Bladder microvascular endothelial cell (primary cell): ENCODE measurements at places on chromosomes 1 and 21. TPM values are rescaled to one million over a fixed set of nuclear protein-coding genes. Genes with fewer than 3 reads are reported as not detected.

SMIM34 gene
- total RNA-seq, result not detected in 2 replicates

OTUD3 gene
- 1.8 and 8.9 TPM in 2 replicates for total RNA-seq

ETV3L gene
- total RNA-seq, result not detected in 2 replicates

C4BPA gene
- not detected in 2 replicates for total RNA-seq

SPRR3 gene
- total RNA-seq, result not detected in 2 replicates

RBP7 gene
- 0.31 and 0.81 TPM in 2 replicates for total RNA-seq

S100A2 gene
- total RNA-seq, result 1.3 and 1.5 TPM in 2 replicates

DNAJC28 gene
- total RNA-seq, result 0.97 and 1.4 TPM in 2 replicates

HORMAD1 gene
- 0.13 TPM in 1 of 2 replicates, not detected in the other for total RNA-seq

SZRD1 gene
- total RNA-seq, result 17.3 and 30.5 TPM in 2 replicates

TAL1 gene
- 22.8 and 47.3 TPM in 2 replicates for total RNA-seq

CLDN14 gene
- total RNA-seq, result 0.65 and 1.0 TPM in 2 replicates

MX1 gene
- total RNA-seq, result 25.7 and 41.3 TPM in 2 replicates

CTSS gene
- 45.8 and 116 TPM in 2 replicates for total RNA-seq

CPTP gene
- 15.1 and 16.4 TPM in 2 replicates for total RNA-seq

FCRLB gene
- total RNA-seq, result 0.19 and 0.97 TPM in 2 replicates

KCNQ4 gene
- not detected in 2 replicates for total RNA-seq

MYOG gene
- not detected in 2 replicates for total RNA-seq

EFNA4 gene
- total RNA-seq, result 4.2 and 13.6 TPM in 2 replicates

CD101 gene
- 0.44 TPM in 1 of 2 replicates, not detected in the other for total RNA-seq

C1orf56 gene
- 0.63 and 1.5 TPM in 2 replicates for total RNA-seq

KRTAP21-2 gene
- total RNA-seq, result not detected in 2 replicates
